ENCODE measurements at places on chromosomes 7 and 10.

DNA sequence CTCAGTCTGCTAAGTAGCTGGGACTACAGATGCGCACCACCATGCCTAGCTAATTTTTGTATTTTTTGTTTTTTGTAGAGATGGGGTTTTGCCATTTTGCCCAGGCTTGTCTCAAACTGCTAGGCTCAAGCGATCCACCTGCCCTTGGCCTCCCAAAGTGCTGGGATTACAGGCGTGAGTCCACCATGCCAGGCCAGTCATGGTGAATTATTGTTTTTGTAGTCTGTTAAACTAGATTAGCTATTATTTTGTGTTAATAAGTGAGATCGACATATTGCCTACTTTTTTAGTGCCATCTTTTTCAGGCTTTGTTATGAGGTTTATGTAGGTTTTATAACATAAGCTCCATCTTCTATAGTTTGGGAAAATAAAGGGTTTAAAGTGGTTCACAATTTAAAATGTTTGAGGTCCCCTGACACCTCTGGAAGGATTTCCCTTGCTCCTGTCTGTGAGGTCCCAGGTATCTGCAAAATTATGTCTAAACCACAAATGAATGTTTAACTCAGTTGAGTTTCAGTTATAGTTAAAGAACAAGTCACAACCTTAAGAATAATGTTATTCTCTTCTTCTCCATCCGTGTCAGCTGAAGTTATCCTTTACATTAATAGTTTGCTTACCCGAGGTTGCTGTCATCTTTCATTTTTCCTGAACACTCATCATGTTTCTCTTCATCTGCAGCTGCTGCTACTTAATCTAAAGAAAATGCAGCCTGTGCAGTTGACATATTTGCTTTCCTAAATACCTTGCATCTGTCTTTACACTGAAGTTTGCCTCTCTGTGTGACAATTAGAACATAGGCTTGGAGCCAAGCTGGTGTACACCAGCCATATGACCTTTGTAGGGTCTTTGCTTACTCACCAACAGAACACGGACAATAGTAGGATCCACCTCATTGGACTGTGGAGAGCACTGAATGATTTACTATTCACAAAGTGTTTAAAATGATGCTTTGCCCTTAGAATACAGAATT is 8.9 kb upstream of the VSTM4 start:
- no peak for DNase-seq

DNA sequence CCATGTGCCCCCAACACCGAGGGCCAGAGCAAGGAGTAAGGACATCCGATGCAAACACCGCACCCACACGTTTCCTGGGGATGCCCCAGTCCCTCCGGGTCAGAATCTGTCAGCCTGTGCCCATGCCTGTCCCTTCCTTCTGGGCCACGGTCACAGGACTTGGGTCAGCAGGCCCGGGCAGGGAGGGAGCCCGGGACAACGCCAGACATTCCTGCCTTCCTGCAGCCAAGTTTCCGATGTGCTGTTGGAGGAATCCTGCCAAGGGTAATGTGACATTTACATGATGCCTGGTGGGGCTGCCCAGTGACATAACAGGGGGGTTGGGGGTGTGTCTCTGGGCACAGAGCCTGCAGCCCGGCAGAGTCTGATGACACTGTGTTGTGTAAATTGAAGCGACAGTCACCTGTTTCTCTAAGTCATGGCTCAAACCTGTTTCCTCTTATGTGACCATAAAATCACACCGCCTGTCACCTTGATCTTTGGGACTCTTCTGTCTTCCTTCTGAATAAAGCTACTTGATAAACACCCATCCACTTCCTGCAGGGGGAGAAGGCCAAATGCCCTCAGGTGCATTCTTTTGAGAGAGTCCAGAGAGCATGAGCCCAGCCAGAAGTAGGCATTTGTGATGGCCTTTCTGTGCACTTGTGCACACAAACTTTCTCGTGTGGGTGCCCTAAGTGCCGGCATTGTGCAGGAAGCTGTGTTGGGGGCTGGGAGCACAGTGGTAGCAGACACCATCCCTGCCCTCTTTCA is 175.3 kb upstream of the RHEB start:
- DNase-seq: peak; percentile 53

DNA sequence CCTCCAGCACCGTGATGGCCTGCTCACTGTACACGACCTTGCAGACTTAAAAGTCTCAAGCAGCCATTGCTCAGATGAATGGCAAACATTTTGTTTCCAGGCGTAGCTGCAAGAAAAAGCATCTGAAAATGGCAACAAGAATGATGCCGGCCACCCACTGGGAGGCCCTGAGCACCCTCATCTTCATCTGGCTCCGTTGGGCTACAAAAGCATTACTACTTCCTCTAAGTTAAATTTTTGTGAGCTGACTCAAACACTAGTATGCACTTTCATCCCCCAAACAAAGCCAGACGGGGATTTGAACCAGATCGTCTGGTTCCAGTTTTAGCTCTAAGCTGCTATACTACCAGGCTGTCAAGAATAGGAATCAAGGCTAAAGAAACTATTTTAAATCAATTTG is 116.6 kb upstream of the CDK1 start:
- DNase-seq: no peak

- DNase-seq: no peak
Measured at GRCh38 chr7:121322460-121322859, 6.3 kb upstream of the WNT16 start.

- no peak for DNase-seq
Measured at GRCh38 chr7:5232874-5233273, 42.8 kb downstream of the WIPI2 start.

DNA sequence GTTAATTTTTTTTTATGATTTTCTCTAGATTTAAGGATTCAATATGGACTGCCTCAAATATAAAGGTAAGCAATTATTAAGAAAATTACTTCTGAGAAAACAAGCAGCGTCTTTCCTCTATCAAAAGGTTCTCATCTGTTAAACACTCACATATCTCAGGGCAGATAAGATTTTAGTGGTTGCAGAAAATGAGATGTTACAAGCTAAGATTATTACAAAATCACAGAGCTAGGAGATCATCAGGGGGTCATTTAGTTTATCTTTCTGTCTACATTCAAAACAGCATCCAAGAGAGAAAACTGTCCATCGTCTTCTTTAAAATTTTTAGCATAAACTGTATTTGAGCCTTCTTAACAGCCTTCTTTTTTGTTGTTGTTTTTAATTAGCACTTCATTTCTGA is 29.1 kb upstream of the RHOBTB1 start:
- DNase-seq: no peak

DNA sequence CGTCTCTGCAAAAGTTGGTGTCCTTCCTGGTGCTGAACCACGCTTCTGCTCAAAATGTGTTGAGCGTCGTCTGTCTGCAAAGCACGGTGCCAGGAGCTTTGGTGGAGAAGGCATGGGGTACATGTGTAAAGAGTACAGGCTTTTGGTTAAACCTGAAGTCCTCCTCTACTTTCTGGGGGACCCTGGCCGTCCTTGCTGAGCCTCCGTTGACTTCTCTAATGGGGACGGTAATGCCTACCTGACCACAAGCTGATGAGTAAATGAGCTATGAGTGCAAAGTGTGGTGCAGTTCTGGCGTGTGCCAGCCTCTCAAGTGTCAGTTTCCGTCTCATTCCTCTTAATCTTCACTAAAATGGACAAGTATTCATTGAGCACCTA is 527 bp upstream of the HERPUD2 start:
- DNase-seq: no peak

GRCh38 chr7:31883761-31884164 is 186.4 kb downstream of the PDE1C start:
- DNase-seq: no peak

- no peak for DNase-seq
Measured at GRCh38 chr10:102274062-102274461, 28.7 kb downstream of the GBF1 start.

DNA sequence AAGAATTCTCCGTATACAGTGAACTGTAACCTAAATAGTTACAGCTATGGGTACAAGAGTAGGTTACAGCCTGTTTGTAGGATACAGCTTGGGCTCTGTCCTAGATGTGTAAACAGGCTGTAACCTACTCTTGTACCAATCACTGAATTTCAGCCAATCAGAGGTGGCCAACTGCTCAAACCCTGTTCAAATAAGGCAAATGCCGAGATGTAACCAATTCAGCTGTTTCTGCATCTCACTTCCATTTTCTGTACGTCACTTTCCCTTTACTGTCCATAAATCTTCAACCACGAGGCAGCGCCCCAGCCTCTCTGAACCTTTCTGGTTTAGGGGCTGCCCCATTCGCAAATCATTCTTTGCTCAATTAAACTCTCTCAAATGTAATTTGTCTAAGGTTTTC is 8.3 kb upstream of the MMP21 start:
- no peak for DNase-seq

- DNase-seq: no peak
Measured at GRCh38 chr7:131883769-131884168, 327.3 kb upstream of the PODXL start.

GRCh38 chr7:32204361-32205018 is 134.3 kb upstream of the PDE1C start:
- peak; percentile 76 for DNase-seq

GRCh38 chr7:121005996-121006584 is 17.6 kb downstream of the CPED1 start:
- DNase-seq: no peak

DNA sequence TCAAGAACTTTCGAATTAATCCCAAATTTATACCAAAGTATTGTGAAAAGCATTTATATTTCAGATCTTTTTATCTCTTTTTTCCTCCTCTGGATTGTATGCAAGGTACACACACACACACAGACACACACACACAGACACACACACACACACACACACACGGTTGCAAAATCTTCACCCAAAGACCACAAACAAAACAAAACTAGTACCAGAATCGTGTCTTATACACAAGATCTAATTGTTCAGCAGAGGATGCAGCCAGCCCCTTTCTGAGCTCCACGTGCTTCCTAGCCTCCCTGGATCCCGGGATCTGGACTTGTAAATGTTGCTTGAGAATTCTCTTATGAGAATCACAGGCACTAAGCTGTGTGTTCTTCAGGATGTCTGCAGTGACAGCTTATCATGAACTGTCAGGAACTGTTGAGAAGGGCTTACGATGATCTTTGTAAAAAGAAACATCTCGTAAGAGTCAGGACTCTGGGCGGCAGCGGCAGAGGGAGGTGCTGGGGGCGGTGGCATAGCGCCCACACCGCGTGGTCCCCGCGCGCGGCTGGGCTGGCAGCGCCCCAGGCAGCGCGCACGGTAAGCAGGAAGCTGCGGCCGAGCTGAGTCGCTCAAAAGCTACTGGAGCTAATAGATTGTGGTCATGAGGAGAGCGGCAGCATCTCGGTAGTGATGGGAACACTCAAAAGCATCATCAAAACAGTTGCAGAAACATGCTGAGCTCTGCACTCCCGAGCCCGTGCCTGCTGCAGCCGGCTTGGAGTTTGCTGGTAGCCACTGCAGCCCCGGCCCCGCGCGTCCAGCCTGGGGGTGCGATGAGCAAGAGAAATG is 277.6 kb downstream of the GATA3 start:
- DNase-seq: peak; percentile 51

GRCh38 chr7:109092268-109092667 is 522.6 kb downstream of the DNAJB9 start:
- DNase-seq: no peak

DNA sequence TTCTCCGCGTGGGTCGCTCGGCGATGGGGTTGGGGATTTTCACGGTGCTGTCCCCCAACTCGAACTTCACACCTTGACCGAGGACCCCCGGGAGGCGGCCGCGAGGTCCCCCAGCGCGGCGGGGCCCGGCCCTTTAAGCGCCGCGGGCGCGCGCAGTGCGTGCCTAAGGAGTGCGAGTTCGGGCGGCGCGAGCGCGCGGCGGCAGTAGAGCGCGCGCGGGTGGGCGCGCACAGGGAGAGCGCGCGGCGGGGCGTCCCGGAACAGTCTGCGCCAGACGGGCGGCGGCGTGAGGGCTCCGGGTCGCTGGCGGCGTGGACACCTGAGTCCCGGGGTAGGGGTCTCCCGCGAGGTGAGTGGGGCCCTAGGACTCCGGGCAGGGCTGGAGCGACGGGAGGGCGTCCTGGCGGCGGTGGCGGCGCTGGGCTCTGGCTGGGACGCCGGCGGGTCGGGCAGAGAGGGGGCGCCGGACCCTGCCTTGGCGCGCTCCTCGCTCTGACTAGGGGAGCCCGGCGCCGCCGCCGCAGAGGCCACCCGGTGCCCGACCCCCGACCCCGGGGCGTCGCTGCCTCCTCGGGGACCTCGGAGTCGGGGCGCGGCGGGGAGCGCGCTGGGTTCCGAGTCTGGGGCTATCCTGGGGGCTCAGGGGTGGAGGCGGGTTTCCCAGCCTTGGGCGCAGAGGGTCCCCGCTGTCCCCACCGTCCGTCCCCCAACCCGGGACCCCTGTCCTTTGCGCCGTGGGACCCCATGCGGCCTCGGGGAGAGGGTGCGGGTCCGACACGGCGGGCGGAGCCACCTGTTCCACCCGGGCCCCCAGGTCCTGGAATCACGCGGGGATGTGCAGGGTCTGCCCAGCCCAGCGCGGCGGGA is at the start of gene PROSER2:
Gene PROSER2, plus strand, starts transcription at position 235 of the 867 bp plus-strand sequence. CDS start 28,722 bp downstream, outside the sequence.
- DNase-seq: peak; percentile 69

DNA sequence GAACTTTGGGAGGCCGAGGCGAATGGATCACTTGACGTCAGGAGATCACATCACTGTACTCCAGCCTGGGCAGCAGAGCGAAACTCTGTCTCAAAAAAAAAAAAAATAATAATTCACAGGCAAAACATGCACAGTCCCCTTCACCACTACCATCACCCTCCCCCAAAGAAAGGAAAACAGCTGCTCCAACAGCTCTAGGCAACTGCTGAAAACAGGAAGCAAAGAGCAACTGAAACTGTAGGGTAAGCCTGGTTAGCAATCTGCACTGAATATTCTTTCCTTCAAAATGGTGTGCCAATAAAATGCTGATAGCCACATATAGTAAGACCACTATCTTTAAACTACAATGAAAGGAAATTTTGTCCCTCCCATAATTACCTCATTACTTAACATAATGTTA is 11.8 kb downstream of the NT5C2 start:
- peak; percentile 32 for DNase-seq
